A673 (cell line): ENCODE measurements at places on chromosomes 2 and 18. TPM values are rescaled to one million over a fixed set of nuclear protein-coding genes. Genes with fewer than 3 reads are reported as not detected.

GRCh38 chr2:68959001-68959400 lies 6.3 kb upstream of the GKN2 start:
- H3K27me3 ChIP-seq = no peaks in the 10 kb centered on the region
- no peaks in the 10 kb centered on the region for H3K4me1 ChIP-seq
- H3K36me3 ChIP-seq = no peaks in the 10 kb centered on the region
- H3K4me3 ChIP-seq = no peak overlapping the region
- no peak overlapping the region for H3K27ac ChIP-seq

The KATNAL2 gene
- total RNA-seq = 10.6 and 15.4 TPM in 2 replicates

GRCh38 chr2:223055836-223056235 lies 3.8 kb downstream of the KCNE4 start:
- DNase-seq = peak; percentile 67
- peak overlapping the region; percentile 79 for H3K27ac ChIP-seq
- no peaks in the 10 kb centered on the region for H3K27me3 ChIP-seq
- peak overlapping the region; percentile 69 for H3K4me3 ChIP-seq
- peaks cover 55% of the 10 kb centered on the region for H3K4me1 ChIP-seq

GRCh38 chr2:65395621-65396347 lies 36.6 kb downstream of the SPRED2 start:
- H3K4me1 ChIP-seq = peaks cover 30% of the 10 kb centered on the region
- H3K27me3 ChIP-seq = no peaks in the 10 kb centered on the region
- H3K27ac ChIP-seq = no peak overlapping the region
- no peaks in the 10 kb centered on the region for H3K36me3 ChIP-seq

The GULP1 gene
- total RNA-seq = 7.2 and 9.5 TPM in 2 replicates

The ATG16L1 gene
- 38.2 and 43.2 TPM in 2 replicates for total RNA-seq
